Naive thymus-derived CD8-positive, alpha-beta T cell (primary cell): ENCODE measurements at places on chromosomes 1 and 21.

GRCh38 chr1:234712891-234713305 lies 102.9 kb upstream of the IRF2BP2 start:
- DNase-seq: no peak

GRCh38 chr1:201173736-201174135 lies 16.9 kb upstream of the IGFN1 start:
- no peak for DNase-seq

DNA sequence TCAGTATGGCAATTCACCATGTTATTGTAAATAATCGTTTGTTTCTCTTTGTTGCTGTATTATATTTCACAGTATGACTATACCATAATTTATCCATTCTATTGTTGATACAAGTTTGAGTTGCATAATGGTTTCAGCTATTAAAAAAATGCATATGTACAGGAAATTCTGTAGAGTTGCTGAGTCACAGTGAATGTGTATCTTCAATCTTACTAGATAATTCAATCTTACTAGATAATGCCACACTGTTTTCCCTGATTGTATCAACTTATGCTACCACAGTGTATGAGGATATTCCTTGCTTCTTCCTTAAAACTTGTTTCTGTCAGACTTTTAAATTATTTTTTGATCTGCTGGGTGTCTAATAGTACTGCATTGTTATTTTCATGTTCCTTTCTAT lies 3.5 kb upstream of the COA6 start:
- no peak for DNase-seq

- DNase-seq: no peak
These were observed 67.5 kb downstream of the PSMG1 start for GRCh38 chr21:39115576-39116235.

- no peak for DNase-seq
These were observed 185.5 kb downstream of the RYR2 start for GRCh38 chr1:237227476-237227875.

DNA sequence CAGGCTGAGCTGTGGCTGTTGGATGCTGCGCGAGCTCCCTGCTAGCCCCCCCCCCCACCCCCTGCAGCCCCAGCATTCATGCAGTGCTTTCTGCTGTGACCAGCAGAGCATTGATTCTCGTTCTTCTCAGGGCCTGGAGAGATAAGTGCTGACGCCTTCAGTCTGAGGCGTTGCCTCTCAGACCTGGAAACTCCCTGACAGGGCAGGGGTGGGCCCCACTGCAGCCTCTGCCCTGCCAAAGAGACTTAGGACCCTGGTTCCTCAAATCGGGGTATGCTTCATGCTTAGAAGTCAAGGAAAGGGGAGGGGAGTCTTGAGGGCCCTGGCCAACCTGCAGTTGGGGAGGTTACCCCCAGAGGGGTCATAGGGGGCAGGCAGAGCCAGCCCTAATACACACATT lies 38.5 kb downstream of the PTPRF start:
- DNase-seq: no peak

DNA sequence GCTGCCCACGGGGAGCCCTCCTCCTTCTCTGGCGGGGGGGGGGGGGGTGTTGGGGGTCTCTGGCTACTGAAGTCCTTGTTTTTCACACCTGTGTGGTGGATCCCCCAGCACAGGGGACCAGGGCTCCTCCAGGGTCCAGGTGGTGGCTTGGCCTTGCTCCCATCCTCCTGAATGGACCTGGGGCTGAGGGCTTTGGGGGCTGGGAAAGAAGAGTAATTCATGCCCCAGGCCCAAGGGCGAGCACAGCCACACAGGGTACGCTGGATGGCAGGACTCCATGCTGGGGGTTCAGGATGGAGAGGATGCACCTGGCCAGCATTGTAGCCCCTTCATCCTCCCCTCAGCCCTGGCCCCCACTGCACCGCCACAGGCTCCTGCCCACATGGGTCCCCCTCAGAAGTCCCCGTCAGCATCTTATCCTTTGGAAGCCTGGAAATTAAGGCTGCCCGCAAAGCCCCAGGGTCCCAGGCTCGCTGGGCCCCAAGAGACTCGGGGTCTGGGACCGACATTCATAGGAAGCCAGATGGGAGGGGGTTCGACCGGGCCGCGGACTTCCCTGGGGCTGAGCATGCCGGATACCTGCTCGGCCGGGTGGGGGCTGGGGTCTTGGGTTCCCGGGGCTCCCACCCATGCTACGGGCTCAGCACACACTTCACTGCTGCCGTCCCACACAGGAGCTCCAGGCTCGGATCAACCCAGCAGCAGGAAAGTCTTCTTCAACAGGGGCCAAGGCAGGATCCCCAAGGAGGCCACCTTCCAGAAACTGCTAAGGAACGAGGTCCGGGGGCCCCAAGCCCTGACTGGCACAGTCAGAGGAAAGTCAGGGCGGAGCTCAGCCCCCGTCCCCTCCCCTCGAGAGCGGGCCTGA lies 49.0 kb upstream of the ACTRT2 start:
- DNase-seq: no peak

DNA sequence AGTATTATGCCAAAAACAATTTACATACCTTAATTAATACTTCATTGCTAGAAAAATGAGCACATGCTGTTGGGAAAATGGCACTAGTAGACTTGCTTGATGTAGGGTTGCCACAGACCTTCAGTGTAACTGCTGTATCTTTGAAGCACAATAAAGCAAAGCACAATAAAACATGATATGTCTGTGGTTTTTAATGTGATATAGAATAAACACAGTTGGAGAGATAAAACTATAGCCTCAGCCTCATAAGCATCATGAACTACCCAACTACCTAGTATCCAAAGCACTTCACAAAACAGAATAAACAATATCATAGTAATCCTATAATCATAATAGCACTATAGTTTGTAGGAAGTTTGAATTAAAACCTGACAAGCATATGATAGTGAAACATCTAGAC lies 143.5 kb downstream of the SYT14 start:
- DNase-seq: no peak

DNA sequence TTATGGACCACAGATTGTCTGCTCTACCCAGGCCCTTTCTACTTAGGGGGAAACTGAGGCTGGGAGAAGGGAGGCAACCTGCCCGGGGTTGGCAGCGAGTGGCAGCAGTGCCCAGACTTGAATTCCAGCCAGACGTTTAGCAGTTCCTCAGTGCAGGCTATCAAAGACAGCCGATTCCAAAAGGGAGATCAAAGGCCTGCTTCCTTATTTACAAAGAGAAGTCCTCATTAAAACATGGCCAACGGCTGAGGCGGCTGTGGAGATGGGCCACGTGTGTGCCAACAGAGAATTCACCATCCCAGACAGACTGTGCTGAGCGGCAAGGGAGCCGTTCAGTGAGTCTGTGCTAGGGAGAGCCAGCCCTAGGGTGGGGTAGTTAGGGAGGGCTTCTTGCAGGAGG lies 27.7 kb downstream of the C1QB start:
- DNase-seq: no peak

GRCh38 chr1:53145619-53145941 lies 3.1 kb upstream of the SLC1A7 start:
- no peak for DNase-seq
